Frontal cortex (tissue), 4 donors: ENCODE measurements at places on chromosomes 7 and 10. TPM values are rescaled to one million over a fixed set of nuclear protein-coding genes. Genes with fewer than 3 reads are reported as not detected.

The ZNF736 gene
- 42.0 TPM for total RNA-seq

DNA sequence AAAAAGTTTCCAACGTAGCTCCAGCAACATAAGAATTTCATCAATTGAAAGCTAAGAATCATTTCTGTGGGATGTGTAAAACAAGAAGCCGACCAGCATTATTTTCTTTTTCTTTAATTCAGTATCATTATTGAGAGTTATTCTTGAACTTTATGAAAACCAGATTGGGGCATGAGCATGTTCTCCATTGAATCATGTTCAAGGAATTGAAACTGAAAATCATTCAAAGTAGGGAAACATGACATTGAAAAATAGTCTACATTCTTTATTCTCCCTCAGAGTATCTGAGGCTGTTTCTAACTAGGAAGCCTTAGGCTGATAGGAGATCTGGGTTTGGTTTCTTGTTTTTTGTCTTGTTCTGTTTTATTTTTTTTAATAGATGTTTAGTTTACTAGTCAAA lies 253.7 kb downstream of the DYNC1I1 start:
- no peak for DNase-seq

DNA sequence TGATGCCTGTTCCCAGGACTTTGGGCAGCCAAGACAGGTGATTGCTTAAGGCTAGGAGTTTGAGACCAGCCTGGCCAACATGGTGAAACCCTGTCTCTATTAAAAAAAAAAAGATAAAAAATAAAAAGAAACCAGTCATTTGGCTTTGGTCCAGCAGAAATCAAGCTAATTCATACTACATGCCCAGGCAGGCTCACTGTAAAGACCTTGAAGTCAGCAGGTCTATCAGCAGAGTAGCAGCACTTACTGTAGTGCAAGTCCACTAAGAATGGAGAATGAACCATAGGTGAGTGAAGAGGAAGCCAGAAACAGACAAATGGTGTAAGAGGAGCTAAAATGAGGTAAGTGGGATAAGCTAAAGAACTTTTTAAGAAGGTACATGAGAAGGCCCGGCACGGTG lies 24.7 kb downstream of the PSPH start:
- no peak for DNase-seq

The MYOF gene
- total RNA-seq = 2.9 TPM

DNA sequence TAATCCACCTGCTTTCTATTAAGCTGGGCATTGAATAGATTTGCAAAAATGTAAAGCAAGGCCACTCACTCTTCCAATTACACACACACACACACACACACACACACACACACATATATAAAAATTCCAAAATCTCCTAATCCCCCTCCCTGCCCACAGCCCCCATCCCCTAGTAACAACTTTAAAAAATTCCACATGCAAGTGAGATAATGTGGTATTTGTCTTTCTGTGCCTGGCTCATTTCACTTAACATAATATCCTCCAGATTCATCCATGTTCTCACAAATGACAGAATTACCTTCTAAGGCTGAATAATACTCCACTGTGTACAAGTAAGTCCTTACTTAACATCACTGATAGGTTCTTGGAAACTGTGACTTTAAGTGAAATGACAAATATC lies 24.2 kb downstream of the SH2D4B start:
- no peak for DNase-seq

GRCh38 chr10:25758041-25758457 lies 176.0 kb upstream of the MYO3A start:
- DNase-seq = peak; percentile 22

GRCh38 chr7:55733241-55734140 lies 129.1 kb downstream of the SEPTIN14 start:
- DNase-seq = no peak

DNA sequence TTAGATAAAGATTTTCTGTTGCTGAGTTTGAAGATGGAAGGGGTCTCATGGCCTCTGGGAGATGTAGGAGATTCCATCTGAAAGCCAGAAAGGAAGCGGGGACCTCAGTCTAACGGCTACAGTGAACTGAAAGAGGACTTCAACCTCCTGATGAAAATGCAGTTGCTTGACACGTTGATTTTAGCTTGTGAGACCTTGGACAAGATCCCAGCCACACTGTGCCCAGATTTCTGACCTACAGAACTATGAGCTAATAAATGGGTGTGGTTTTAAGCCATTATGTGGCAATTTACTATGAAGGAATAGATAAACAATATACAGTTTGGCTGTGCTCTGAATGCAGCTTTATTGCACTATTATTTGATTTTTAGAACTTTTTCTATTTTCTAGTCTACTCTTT lies 342.3 kb upstream of the SEMA3D start:
- no peak for DNase-seq

GRCh38 chr10:65194555-65194954 lies 1673.4 kb downstream of the REEP3 start:
- no peak for DNase-seq

DNA sequence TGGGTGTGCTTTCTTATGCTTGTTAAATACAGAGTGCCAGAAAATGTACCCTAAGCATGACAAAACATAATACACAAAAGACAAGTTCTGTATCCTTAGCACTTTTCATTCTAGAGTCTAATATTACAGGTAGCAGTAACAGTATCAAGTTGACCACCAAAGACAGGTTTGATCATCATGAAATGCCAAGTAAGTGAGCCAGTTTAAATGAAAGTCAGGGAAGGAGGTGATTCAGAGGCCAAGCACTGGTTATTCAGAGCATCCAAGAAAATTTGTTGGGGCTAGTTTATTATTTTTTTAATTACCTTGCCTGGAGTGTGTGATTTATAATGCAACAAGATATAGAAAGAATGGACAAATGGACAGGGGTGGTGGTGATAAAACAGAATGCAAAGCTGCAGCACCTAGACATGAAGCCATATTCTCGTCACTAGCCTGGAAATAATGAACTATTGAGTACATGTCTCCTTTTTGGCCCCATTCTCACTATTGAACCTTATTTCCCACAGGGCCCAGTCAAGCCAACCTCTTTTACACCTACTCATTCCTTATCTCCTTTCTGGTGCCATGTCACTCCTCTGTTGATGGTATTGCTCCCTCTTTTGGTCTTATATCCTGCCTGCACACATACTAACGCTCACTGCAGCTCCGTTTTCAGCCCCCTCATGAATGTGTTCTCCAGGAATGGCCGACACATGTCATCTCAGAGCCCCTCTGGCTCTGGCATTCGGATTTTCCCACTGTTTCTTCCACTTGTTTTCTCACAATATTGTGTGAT lies 78.6 kb upstream of the GLCCI1 start:
- no peak for DNase-seq

The HOXA3 gene
- total RNA-seq = not detected

The CARD11 gene
- total RNA-seq = 0.41 TPM

The GFRA1 gene
- 8.2 TPM for total RNA-seq

DNA sequence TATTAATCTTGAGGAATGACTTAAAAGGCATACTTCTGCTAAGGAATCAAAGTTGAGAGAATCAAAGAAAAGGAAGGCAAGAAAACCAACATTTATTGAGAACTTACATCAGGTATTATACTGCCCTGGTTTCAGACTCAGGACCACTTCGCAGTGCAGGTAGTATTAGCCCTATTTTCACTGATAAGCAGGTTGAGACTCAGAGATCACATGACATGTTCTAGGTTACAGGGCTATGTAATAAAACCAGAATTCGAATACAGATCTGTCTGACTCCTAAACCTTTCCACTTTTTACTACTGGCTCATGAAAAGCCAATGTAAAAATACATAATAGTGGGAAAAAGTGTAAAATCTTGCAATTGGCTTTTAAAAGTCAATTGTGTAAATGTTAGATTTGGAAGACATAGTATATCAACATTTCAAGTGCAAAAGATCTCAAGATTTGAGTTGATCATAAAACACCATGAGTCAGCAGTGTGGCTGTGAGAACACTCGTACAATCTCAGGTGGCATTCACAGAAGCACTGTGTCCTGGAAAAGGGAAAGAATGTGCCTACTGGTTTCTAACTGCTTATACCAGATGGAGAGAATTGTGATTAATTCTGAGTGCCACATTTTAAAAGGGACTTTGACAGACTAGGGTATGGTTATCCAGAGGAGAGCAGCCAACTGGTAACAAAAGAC lies 195.8 kb upstream of the MKLN1 start:
- DNase-seq = no peak

GRCh38 chr7:117808910-117809705 lies 64.1 kb downstream of the CTTNBP2 start:
- DNase-seq = no peak

- no peak for DNase-seq
These were observed 1.4 kb downstream of the FAM3C start for GRCh38 chr7:121394709-121395140.

DNA sequence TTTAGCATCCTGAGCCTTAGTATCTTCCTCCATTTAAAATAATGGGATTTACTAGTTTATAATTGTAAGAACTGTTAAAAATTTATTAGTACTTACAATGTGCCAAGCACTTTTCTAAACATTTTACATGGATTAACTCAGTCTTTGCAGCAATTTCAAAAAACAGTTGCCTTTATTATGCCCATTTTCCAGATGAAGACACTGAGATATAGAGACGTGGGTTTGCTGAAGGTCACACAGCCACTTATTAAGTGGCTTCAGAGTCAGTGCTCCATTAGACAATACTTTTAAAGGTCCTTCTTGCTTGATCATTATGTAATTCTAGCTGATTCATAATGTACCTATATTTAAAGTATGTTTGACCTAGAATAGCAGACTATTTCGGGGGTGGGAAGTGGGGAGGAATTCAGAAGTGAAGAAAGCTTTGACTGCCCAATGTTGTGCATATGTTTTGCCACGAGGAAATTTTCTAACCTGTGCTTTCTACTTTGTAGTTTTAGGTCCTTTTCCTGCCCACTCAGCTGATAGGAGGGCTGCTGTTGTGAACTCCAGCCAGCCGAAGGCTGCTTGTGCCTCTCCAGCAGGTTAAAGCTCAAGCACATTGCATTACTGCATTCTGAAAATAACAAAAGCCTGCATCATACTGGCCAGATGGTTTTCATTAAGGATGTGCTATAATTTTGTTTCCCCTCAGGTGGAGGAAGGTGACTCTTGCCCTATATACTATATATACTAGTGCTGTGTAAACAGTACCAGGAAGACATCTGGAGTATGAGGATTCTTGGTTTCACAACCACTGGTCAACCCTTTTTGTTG lies 4.3 kb downstream of the PLEKHA8 start:
- no peak for DNase-seq

- no peak for DNase-seq
These were observed 231.4 kb downstream of the BUB3 start for GRCh38 chr10:123385508-123386080.

The ADO gene
- 42.4 TPM for total RNA-seq

- no peak for DNase-seq
These were observed 14.4 kb downstream of the SCIN start for GRCh38 chr7:12584930-12585329.

DNA sequence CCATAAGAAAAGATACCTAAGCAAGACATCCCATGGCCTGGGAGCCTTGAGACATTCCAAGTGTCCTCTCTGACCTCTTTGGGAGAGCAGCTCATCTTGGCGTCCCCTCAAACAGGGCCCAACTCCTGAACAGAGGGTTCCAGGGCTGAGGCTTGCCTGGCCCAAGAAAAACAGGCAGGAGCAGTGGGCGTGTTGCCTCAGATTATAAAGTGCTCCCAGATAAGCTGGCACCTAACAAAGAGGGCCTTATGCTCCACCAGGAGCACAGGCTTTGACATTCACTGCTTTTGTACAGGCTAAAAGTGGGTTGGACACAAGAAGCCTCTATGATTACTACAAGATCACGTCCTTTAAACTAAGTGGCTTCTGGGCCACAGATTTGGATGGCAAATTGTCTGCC lies 193.1 kb downstream of the FGFR2 start:
- DNase-seq = no peak

DNA sequence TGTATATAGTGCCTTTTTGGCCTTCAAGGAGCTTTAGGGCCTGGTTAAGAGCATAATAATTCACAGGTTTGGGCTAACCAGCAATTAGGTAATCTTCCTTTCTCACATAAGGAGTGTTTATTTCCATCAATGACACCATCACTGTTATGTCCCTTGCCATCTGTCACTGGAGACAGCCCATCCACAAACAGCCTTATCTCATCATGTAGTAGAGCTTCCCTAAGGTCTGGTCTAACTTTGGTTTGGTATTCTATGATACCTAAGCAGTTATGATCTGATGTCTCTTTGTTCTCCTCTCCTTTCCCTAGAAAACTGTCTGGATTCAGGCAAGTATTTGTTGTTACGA lies 26.4 kb downstream of the MAPK8 start:
- DNase-seq = no peak

DNA sequence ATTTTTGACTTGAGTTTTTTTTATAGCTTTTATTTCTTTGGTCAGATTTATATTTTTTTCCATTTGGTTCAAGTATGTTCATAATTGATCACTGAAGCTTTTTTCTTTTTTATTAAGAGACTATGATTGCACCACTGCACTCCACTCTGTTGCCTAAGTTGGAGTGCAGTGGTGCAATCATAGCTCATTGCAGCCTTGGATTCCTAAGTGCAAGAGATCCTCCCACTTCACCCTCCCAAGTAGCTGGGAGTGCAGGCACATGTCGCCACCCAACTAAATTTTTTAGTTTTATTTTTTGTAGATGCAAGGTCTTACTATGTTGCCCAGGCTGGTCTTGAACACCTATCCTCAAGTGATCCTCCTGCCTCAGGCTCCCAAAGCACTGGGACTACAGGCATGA lies 97.7 kb upstream of the KIF5B start:
- no peak for DNase-seq

The GRID2IP gene
- 0.41 TPM for total RNA-seq

The AGAP4 gene
- total RNA-seq = 3.7 TPM

- no peak for DNase-seq
These were observed 99.6 kb downstream of the NPSR1 start for GRCh38 chr7:34757570-34758110.

DNA sequence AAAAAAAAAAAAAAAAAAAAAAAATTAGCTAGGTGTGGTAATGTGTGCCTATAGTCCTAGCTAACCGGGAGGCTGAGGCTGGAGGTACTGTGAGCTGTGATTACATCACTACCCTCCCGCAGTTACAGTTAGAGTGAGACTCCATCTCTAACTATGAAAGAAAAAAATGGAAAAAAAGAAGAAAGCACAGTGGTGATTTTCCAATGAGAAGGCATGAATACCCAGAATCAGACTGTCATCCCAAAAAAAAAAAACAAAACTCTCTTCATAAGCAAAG lies 269.9 kb upstream of the MKLN1 start:
- no peak for DNase-seq

The KCNMA1 gene
- total RNA-seq = 27.3 TPM

GRCh38 chr7:83751217-83751616 lies 102.3 kb upstream of the SEMA3E start:
- DNase-seq = no peak

- DNase-seq = no peak
These were observed at the start of gene EVX1 for GRCh38 chr7:27242555-27243339. Gene EVX1 (plus strand): TSS chr7:27242802. CDS start chr7:27243031, 229 bp downstream.

The RBP3 gene
- not detected for total RNA-seq
